ENCODE measurements at places on chromosomes 7 and 10.

- no peak for DNase-seq
Observed at GRCh38 chr10:58806970-58807628, 294.4 kb downstream of the BICC1 start.

DNA sequence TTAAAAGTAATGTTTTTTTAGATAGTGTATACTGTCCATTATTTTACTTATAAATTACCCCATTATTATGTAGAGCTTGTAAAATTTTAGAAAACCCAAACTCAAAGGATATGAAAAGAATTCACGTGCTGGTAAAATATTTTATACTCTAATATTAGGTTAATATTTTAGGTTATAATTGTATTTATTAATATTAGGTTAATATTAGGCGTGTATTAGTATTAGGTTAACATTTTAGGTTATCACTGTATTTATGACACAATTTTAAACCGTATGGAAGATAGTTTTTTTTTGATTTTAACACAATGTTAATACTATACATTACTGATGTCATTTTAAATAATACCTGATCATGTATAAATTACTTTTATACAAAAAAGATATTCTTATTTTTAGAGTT, 48.5 kb downstream of the ARL4A start:
- no peak for DNase-seq

- DNase-seq, result no peak
Observed at GRCh38 chr10:87608756-87609155, 50.9 kb upstream of the PAPSS2 start.

DNA sequence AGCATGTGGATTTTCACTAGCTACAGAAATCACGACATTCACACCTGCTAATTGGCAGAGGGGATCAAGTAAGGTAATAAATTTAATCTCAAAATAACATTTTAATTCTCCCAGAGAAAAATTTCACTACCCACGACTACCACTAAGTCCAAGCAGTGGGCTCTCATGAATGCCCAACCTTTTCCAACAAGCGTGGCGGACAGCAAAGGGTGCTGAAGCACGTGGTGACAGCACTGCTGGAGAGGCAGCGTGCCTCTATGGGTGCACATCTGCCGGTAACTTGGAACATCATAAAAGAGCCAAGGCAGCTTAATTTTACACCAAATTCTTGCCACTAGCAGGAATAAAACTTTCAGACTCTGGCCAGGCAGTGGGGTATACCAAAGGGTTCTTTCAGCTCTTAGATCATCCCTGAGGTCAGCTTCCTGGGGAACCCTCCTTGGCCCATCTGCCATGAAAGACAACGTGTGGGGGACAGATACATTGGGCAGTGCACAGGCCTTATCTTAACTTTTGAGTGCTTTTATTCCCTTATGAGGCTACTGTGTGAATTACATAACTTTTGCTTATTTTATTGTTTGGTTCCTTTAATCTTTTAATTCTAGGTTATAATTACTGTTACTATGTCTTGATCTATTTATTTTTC, 206.7 kb upstream of the KCTD7 start:
- DNase-seq, result no peak

Data from kidney epithelial cell (primary cell).